ENCODE measurements at places on chromosomes 12 and 14. TPM values are rescaled to one million over a fixed set of nuclear protein-coding genes. Genes with fewer than 3 reads are reported as not detected.

Gene LRRIQ1
- not detected for total RNA-seq

Gene PRH1
- total RNA-seq = 12.1 TPM

GRCh38 chr12:72207079-72207478, 65.1 kb upstream of the TRHDE start:
- H3K27me3 ChIP-seq = no peaks in the 10 kb centered on the region
- H3K27ac ChIP-seq = no peak overlapping the region
- H3K4me3 ChIP-seq = no peak overlapping the region
- no peak for DNase-seq

Gene KCNJ8
- not detected for total RNA-seq

Gene VRTN
- total RNA-seq = not detected

Gene NPAS3
- total RNA-seq = 5.7 TPM

Gene ABCD2
- not detected for total RNA-seq
